Naive B cell (primary cell): ENCODE measurements at places on chromosomes 4 and X. TPM values are rescaled to one million over a fixed set of nuclear protein-coding genes. Genes with fewer than 3 reads are reported as not detected.

GNRHR gene
- polyA plus RNA-seq = not detected

POF1B gene
- 0.27 TPM for polyA plus RNA-seq

MAML3 gene
- polyA plus RNA-seq = 1.9 TPM

SLC25A31 gene
- not detected for polyA plus RNA-seq

SLITRK4 gene
- polyA plus RNA-seq = not detected

MSX1 gene
- polyA plus RNA-seq = not detected

PALLD gene
- 0.77 TPM for polyA plus RNA-seq

MAGEA12 gene
- polyA plus RNA-seq = not detected

IL2RG gene
- 818 TPM for polyA plus RNA-seq

IL1RAPL2 gene
- not detected for polyA plus RNA-seq

PF4V1 gene
- polyA plus RNA-seq = 6.6 TPM

DDX60 gene
- 9.4 TPM for polyA plus RNA-seq

SLC4A4 gene
- polyA plus RNA-seq = not detected

CSAG3 gene
- polyA plus RNA-seq = not detected
